Common myeloid progenitor, CD34-positive (primary cell): ENCODE measurements at places on chromosomes 4 and X.

DNA sequence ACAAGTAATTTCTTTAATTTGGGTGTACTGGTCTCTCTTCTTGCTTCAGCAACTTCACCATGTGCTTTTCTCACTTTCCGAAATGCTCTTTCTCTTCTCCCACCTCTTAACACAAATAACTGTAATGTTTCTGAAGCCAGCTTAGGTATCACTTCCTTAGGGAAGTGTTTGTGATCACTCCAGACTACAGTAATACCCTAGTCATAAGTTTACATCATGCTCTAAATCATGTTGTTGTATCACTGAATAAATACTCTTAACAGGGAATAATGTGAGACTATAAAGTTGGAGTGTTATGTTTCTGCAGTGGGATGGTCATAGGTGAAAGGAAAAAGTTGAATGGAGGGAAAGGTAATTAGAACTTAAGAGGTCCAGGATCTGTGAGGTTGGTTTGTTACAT lies 712.3 kb downstream of the C4orf33 start:
- no peak for DNase-seq

DNA sequence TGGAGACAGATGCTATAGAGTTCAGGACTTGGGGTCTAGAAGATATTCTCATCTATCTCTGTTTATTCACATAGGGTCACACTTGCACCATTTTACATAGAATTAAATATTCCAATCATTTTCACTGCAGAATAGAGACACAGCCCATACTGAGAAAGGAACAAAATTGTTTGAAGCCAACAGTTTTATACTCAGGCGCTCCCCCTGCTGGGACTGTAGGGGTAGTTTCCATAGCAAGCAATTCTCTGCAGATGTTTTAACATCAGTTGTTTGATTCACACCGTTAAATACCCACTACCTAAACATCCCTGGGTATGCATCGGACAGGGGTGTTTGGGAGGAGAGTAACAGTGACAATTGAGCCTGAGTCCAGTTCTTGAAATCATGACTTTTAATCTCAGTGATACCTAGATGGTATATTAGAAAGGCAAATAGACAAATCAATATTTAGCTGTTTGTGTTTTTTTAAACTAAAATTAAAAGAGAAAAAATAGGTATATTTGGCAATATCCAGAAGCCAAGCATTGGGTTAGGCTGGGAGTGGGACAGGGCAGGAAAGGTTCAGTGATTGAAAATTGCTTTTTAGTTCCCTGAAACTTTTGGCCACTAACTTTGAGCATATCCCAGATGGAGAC lies 33.8 kb downstream of the LONRF3 start:
- DNase-seq = peak; percentile 60

DNA sequence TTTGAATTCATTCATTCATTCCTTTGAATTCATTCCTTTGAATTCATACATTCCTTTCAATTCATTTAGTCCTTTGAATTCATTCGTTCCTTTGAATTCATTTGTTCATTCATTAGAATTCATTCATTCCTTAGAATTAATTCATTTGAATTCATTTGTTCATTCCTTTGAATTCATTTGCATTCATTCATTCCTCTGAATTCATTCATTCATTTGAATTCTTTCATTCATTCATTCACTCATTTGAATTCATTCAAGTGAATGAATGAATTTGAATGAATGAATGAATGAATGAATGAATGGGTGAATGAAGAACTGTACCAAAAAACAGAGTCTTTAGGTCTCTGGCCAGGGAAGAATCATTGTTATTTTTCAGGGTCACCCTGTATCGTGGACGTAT lies 216.6 kb downstream of the DHRSX start:
- peak; percentile 27 for DNase-seq

DNA sequence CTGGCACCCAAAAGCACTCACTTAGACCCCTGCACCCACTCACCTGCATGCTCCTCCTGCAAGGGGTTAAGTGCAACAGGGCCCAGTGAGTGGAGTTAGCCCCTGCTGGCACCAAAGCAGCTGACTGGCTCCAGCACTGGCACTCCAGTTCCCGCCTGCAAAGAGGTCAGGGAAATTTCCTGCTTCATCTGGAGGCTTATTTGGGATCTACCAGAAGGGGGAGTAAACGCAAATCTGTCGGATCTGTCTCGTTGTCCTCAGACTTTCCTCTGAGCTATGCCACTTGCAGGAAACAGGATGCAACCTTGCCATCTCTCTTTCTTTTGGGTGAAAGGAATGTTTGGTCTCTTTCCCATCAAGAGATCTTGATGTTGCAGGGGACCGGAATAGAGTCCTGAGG lies 435.6 kb downstream of the PCDH10 start:
- DNase-seq = no peak

GRCh38 chr4:71206763-71207162 lies 132.1 kb upstream of the SLC4A4 start:
- DNase-seq = no peak

DNA sequence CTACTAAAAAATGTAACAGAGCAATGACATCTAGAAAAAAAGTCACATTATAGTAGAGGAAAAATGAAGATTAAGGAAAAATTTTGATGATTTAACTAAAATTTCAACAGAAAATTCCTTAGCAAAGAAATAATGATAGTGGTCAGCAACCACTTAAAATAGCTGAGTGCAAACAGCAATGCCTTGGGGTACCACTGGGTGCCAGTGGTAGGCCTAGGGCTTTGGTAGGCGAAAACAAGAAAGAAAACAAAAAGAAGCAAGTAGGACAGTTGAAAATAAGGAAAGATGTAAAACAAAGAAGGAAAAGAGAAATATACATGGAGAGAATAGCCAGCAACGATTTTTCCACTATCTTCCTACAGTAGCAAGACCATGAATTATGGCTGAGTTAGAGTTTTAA lies 313.5 kb upstream of the IRS4 start:
- no peak for DNase-seq
